Activated CD4-positive, CD25-positive, alpha-beta regulatory T cell (primary cell): ENCODE measurements at places on chromosomes 1 and 21.

DNA sequence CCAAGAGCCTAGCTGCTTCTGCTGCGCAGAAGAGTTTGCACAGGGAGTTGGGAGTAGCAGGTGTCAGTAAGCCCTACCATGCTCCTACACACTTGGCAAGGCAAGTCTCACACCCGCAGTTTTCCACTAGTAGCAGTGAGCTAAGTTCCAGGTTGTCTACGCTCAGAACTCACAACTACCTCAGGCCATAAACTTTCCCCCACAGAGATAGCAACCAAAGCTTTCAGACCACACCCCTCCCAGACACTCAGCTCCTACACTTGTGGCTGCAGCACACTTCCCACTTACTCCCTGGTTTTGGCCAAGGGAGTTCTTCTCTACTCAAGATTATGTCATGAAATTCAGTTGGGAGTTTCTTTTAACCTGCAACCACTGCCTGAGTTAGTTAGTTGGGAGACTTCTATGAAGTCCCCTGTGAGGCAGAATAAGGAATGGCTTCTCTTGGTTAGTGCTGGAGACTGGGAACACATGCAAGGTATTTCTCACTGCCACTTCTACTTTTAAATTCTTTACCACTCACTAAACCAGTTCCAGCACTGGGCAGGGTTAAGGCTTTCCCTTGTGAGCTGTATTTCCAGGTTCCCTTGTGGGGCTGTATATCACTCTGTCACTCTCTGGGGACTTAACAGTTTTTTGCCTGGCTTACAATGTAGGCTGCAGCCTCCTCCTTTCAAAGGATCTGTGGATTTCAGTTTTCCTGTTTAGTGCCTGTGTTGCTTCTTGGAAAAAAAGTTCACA, 18.3 kb upstream of the MAB21L3 start:
- no peak for DNase-seq

- no peak for DNase-seq
These were observed 158.8 kb downstream of the KIF26B start for GRCh38 chr1:245313576-245313975.

- no peak for DNase-seq
These were observed 13.7 kb downstream of the MTHFR start for GRCh38 chr1:11792106-11792505.

DNA sequence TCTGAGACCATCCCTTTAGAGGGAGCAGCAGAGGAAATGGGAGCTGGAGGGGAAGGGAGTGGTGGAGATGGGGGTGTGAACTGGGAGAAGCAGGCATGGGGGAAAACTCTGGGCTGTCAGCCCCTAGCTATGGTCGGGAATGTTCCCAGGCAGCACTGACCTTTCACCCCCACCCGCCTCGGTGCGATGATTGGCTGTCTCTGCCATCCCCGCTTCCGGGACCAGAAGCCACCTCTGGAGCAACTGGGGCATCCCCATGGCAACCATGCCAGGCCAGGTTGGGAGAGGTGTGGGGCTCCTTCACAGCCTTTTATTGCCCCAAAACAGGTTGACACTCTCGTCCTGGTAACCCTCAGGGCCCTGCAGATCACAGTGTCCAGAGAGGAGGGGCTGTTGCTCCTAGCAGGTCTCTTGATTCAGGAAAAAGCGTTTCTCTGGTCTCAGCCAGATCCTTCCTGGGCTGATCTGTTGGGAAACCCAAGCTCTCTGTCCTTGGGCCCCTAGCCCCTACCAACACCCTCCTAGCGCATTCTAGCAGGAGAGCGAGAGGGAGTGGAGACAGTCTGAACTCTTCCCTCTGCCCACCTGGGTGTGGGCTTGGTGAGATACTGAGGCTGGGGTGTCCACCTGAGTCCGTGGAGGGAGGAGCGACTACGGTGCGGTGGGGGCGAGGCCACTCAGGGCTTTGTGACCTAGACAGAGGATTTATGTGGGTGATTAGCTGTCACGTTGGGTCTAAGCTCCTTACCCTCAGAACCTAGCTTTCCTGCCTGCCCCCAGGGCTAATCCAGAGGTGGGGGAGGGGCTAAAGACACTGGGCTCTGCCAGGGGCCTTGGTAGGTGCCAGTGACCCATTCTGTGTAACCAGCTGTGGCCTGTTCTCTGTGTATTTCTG, 12.2 kb upstream of the SLC6A9 start:
- no peak for DNase-seq

DNA sequence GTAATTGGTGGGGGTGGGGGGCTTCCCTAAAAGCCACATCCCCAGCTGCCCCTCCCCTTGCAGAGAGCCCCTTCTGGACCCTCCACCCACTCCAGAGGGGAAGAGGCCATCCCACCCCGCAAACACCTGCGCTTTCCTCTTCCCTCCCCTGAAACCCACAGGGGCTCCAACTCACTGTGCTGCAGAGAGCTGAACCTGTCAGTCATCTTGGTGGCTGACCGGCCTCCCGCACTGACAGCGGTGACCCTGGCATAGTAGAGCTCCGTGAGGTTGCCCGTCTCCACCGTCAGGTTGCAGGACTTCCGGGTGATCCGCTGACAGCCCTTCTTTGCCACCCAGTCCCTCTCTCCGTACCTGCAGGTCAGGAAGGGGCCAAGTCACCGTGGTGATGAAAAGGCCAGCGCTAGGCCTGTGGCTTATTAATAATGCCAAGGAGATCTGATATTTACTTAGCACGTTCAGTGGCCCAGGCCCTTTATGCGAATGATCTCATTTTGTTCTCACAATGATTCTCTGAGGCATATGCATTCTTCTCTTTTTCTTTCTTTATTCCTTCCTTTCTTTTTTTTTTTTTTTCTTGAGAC, 5.9 kb downstream of the IL22RA1 start:
- DNase-seq, result no peak

GRCh38 chr1:41637367-41637766, 152.9 kb upstream of the EDN2 start:
- DNase-seq, result no peak

GRCh38 chr1:115041654-115042053, 12.0 kb downstream of the TSHB start:
- no peak for DNase-seq

GRCh38 chr1:8382608-8383505, 64.9 kb downstream of the SLC45A1 start:
- DNase-seq, result no peak

- no peak for DNase-seq
These were observed 6.6 kb upstream of the AZIN2 start for GRCh38 chr1:33074193-33074945.

DNA sequence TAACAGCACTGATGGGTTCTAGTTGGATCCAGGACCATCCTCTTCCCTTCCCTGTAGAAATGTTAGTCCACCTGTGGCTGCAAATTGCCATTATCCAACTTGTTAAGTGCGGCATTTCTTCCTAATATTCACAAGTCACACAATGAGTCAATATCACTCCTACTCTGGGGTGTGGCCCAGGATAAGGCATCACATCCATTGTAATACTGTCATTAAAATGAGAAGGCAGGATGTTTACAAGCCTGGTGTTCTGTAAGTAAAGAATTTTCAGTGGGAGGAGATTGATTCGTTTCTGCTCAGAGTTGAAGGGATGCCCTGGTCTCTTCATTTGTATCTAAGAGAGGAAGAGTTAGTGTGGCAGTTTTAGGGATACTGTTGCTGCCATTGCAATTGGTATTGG, 18.1 kb upstream of the ARHGAP29 start:
- no peak for DNase-seq

- DNase-seq, result no peak
These were observed 87.5 kb downstream of the DDX20 start for GRCh38 chr1:111843177-111843576.

GRCh38 chr1:162091681-162092524, 22.4 kb downstream of the NOS1AP start:
- DNase-seq, result no peak

- DNase-seq, result no peak
These were observed 82.7 kb upstream of the BCAR3 start for GRCh38 chr1:93764366-93764750.

DNA sequence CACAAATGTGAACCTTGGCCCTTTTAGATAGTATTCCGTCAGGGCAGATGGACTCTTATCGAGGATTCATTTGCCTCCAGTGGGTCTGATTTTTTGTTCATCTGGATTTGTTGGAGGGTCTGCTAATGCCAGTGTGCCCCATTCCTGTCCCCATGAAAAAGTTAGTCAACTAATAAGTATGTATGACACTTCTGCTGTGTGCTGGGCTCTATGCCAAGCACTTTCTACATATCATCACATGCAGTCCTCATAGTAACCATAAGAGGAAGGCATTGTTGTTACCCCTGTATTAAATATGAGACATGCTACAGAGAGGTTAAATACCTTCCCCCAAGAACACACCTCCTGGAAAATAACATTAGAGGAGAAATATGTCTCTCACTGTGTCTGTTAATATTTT, 46.6 kb upstream of the MAB21L3 start:
- DNase-seq, result no peak

- no peak for DNase-seq
These were observed 4.2 kb downstream of the LGR6 start for GRCh38 chr1:202197653-202198365.

GRCh38 chr1:196433000-196433399, 175.2 kb downstream of the KCNT2 start:
- DNase-seq, result no peak

DNA sequence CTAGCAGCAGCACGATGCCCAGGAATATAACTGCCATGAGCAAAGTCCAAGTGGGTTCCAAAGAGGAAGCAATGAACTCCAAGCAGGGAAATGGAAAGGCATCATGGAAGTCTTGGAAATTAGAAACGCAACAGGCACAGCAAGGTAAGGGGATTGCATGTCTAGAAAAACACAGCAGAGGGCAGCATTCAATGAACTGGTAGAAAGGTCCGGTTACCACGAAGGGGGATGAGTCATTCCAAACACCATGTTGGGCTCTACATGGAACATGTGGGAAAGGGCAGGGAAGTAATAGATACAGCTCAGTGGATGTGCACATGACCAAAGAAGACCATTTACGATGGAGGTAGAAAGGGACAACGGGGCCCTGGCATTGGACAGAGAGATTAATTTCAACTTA, 36.4 kb downstream of the RXRG start:
- no peak for DNase-seq

- no peak for DNase-seq
These were observed 691.4 kb downstream of the ADGRL2 start for GRCh38 chr1:82492159-82492558.

DNA sequence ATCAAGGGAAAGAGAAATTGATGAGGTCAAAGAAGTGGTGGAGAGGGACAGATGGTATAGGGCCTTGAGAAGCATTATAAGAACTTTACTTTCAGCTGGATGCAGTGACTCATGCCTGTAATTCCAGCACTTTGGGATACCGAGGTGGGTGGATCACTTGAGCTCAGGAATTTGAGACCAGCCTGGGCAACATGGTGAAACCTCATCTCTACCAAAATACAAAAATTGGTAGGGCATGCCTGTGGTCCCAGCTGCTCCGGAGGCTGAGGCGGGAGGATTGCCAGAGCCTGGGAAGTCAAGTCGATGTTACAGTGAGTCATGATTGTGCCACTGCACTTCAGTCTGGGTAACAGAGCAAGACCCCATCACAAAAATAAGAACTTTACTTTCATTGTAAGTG, 5.7 kb downstream of the TMEM50A start:
- no peak for DNase-seq

- no peak for DNase-seq
These were observed 44.1 kb upstream of the TSPAN2 start for GRCh38 chr1:115133440-115133839.

GRCh38 chr1:237867380-237867888, 23.3 kb downstream of the ZP4 start:
- DNase-seq, result no peak

DNA sequence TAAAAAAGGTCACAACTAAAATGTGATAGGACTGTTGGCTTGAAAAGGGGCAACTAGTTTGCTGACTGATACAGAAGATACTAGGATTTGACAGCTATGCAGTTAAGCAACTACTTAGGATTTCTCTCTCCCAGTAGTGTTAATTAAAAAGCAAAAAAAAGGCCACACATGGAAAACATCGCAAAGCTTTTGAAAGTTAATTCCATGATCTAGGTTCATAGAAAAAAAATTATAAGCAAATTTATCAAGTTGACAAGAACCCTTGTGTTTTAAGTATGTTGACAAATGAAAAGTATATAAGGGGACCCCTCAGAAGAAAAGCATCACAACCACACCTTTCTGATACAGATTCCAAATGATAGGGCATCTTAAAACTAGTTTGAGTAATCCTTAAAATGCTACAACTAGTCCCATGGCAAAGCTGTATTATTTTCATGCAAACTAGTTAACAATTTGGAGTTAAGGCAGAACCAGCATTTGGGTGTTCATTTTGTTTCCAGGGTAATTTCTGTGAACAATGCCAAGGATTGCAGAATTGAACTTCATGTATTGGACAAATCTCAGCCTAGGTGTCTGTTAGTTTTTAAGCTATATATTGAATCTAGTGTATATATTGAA, 4.1 kb downstream of the PNRC2 start:
- DNase-seq, result no peak

GRCh38 chr1:214707306-214708087, 104.5 kb downstream of the CENPF start:
- no peak for DNase-seq

DNA sequence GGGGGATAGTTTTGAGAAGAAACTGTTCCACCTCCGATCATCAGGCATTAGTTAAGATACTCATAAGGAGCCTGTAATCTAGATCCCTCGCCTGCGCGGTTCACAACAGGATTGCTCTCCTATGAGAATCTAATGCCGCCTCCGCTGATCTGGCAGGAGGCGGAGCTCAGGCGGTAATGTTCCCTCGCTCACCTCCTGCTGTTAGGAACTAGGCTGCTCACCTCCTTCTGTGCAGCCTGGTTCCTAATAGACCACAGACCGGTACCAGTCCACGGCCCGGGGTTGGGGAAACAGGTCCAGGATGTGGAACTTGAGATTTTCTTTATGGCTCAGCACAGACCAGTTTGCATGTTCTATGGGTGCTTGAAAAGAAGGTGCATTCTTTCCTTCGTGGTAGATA, 27.2 kb upstream of the FAM3B start:
- DNase-seq, result no peak

DNA sequence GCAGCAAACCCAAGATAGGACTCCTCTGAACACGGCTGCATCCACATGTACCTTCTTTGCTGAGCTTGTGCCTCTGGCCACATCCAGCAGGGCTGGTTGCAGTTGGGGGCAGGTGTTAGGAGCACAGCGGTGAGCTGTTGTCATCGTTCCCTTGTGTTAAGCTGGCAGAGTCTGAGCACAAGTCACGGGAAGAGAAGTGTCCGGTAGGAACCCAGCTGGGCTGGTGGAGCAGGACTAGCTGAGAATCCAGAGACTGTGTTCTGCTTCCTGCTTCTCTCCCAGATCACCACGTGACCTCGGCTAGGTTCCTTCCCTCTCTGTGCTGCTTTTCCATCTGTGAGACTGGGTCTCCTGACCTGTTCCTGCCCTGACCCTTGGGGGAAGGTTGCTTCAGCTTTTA, 105.1 kb downstream of the PCBP3 start:
- no peak for DNase-seq

- DNase-seq, result no peak
These were observed 19.3 kb downstream of the INSRR start for GRCh38 chr1:156839426-156840109.

DNA sequence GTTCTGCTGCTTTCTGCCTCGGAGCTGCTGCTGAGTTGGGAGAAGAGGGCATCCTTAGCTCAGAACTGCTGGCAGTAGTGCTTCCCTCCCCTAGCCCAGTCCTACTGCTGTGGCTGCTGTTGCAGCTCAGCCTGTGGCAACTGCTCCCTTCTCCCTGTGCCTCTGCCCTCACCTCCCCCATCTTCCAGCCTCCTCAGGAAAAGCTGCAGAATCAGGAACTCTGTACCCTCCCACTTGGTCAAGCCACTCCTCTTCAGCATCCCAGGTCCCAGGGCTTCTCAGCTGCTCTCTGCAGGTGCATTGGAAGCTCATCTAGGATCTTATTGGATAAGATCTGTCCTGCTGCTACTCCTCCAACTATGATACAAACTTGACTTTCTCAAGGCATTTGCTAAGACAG, 316.7 kb downstream of the BRINP2 start:
- DNase-seq, result no peak
